MCF 10A (cell line): ENCODE measurements at places on chromosomes 16 and 17.

DNA sequence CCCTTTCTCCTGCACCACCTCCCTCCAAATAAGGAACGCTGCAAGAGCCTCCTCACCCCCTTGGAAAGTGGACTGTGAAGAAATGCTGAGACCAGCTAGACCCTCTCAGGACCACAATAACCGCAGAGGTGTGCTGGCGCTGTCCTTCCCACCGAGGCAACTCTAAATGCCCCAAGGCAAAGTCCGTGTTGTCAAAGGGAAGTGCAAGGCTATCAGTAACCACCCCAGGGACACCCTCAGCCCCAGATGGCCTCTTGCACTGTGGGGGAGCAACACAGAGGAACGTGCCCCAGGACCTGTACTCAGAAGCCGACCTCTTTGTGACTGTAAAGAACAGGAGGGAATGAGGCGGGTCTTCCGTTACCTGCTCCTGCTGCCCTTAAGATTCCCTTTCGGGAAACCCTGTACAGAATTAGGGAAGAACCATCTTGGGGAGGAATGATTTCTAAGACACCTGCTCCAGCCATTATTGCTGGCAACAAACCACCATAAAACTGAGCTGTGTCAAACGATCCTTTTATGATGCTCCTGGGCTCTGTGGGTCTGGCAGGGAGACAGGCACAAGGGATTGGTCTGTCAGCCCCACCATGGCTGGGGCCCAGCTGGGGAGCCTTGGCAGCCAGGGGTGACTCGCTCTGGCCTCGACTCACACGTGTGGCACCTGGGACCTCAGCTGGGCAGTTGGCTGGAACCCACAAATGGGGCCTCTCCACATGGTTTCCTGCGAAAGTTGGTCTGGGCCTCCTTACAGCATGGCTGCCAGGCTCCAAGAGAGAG is 14.6 kb upstream of the MED9 start:
- DNase-seq = no peak

GRCh38 chr16:17173281-17173680 is 297.5 kb downstream of the XYLT1 start:
- no peak for DNase-seq

DNA sequence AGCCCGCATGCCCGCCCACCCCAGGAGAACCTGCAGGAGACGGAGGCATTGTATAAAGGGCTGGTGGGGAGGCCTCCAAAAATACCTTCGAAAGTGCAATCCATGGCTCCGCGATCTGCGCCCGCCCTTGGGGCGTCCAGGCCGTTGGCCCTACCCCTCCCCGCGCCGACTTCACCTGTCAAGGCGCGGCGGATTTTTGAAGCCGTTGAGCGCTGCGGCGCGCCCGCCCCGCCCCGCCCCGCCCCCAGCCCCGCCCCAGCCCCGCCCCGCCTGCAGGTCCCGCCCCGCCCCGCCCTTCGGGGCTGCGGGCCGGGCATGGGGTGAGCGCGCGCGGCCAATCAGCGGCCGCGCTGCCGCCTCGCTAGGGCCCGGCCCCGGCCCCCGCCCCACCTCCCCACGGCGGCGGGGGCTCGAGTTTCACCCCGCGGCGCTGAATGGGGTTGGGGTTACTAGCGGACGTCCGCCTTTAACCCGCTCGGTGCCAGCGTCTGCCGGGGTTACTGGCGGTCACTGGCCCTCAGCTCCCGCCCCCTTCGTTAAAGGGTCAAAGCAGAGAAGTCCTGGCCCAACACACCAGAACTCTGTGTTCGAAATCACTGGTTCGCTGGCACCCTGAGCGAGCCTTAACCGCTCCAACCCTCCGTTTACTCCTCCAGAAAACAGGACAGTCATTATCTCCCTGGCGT is 13.2 kb downstream of the SREBF1 start:
- DNase-seq = peak; percentile 91

DNA sequence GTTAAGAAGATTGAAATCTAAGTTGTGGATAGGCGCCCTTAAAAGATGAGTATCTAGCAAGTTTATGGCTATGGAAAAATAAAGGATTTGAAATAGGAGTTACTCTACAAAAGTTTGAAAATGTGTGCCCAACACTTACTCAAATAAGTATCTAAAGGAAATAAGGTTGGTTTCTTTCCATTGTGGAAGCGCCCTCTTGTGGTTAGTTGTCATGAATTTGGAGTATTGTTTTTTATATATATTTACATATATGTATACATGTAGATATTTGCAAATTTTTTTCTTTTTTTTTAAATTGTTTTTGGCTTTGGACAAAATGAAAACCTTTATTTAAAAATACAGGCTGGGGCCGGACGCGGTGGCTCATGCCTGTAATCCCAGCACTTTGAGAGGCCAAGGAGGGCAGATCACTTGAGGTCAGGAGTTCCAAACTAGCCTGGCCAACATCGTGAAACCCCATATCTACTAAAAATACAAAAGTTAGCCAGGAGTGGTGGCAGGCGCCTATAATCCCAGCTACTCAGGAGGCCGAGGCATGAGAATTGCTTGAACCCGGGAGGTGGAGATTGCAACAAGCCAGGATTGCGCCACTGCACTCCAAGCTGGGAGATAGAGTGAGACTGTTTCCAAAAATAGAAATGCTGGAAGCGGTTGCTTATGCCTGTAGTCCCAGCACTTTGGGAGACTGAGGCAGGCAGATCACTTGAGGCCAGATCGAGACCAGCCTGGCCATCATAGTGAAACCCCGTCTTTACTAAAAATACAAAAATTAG is 24.0 kb upstream of the VPS4A start:
- peak; percentile 77 for DNase-seq

- no peak for DNase-seq
These were observed 122.3 kb upstream of the CIBAR2 start for GRCh38 chr16:85234310-85235204.

DNA sequence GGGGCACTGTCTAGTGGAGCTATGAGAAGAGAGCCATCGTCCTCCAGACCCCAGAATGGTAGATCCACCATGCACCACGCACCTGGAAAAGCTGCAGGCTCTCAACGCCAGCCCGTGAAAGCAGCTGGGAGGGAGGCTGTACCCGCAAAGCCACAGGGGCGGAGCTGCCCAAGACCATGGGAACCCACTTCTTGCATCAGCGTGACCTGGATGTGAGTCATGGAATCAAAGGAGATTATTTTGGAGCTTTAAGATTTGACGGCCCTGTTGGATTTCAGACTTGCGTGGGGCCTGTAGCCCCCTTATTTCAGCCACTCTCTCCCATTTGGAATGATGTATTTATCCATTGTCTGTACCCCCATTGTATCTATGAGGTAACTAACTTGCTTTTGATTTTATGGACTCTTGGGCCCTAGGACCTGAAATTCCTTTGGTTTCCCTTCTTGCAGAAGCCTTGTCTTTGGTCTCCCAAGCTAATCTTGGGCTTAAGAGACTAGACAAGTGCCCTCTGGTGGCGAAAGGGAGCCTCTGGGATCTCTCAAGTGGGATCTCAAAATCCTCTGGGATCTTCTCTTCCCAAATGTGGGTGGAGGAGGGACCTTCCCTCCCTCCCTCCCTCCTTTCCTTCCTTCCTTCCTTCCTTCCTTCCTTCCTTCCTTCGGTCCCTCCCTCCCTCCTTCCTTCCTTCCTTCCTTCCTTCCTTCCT is 58.2 kb upstream of the HAPSTR1 start:
- DNase-seq = peak; percentile 83

DNA sequence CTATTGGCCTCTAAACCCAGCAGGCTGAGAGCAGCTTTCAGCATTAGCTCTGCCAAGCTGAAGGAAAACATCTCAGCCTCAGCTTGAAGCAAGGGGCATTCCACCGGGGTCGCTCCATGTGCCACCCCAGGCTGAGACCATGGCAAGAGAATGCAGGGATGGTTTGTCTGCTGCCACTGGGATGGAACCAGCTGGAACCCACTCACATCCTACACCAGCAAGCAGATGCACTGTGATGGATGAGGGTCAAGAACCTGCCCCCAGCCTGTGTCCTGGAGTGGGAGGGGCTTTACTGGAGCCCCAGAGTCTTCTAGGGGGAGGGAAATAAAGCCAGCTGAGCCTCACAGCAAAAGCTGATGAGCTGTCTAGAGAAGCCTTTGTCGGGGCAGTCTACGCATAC is 51.9 kb downstream of the C16orf95 start:
- DNase-seq = no peak

- DNase-seq = peak; percentile 91
These were observed 10.0 kb downstream of the POLDIP2 start for GRCh38 chr17:28347261-28347891.

- no peak for DNase-seq
These were observed 307.5 kb upstream of the DYNLRB2 start for GRCh38 chr16:80233097-80233835.

- DNase-seq = no peak
These were observed 10.7 kb downstream of the C17orf78 start for GRCh38 chr17:37386462-37386861.

GRCh38 chr16:25925421-25925820 is 233.7 kb downstream of the HS3ST4 start:
- no peak for DNase-seq

GRCh38 chr17:16301963-16302855 is 51.1 kb downstream of the CENPV start:
- no peak for DNase-seq

GRCh38 chr17:16199093-16199492 is 16.2 kb downstream of the NCOR1 start:
- DNase-seq = no peak

- DNase-seq = no peak
These were observed 27.2 kb upstream of the CNEP1R1 start for GRCh38 chr16:49997721-49998251.

DNA sequence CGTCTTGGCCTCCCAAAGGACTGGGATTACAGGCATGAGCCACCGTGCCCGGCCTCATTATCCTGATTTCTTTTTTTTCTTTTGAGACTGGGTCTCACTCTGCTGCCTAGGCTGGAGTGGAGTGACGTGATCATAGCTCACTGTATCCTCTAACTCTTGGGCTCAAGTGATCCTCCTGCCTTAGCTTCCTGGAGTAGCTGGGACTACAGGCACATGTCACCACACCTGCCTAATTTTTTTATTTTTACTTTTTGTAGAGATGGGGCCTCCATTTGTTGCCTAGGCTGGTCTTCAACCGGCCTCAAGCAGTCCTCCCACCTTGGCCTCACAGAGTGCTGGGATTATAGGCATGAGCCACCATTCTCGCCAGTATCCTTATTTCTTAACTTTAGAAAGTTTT is 3.5 kb downstream of the TENT4B start:
- DNase-seq = no peak

DNA sequence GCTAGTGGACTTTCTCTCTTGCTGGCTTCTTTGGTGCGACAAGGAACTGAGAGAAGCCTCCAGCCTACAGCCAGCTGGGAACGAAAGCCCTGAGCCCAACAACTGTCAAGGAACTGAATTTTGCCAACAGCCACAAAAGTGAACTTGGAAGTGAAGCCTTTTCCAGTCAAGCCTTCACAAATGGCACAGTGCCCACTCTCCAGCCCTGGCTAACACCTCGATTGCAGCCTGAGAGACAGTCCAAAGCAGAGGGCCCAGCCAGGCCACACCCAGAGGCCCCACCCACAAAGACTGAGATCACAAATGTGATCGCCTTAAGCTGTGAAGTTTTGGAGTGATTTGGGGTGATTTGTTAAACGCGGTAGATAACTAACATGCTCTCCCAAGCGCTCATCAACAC is 244.6 kb upstream of the SDK2 start:
- no peak for DNase-seq

DNA sequence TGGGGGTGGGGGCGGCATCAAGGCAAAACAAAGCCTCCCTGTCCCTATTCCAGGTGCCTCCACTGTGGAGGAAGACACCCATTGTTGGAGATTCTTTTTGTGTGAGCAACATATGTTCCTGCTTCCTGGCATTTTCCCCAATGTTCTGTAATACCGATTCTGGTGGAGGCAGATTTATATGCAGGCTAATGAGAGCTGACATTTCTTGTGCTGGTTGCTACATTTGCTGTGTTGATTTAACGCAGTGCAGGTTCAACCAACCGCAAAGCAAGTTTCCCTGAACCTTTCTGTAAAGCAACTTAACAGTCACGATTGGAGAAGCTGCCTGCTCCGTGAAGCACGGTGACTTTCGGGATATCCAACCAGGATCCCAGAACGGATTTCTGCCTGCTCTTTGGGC is 260.5 kb downstream of the CBLN1 start:
- DNase-seq = peak; percentile 65

DNA sequence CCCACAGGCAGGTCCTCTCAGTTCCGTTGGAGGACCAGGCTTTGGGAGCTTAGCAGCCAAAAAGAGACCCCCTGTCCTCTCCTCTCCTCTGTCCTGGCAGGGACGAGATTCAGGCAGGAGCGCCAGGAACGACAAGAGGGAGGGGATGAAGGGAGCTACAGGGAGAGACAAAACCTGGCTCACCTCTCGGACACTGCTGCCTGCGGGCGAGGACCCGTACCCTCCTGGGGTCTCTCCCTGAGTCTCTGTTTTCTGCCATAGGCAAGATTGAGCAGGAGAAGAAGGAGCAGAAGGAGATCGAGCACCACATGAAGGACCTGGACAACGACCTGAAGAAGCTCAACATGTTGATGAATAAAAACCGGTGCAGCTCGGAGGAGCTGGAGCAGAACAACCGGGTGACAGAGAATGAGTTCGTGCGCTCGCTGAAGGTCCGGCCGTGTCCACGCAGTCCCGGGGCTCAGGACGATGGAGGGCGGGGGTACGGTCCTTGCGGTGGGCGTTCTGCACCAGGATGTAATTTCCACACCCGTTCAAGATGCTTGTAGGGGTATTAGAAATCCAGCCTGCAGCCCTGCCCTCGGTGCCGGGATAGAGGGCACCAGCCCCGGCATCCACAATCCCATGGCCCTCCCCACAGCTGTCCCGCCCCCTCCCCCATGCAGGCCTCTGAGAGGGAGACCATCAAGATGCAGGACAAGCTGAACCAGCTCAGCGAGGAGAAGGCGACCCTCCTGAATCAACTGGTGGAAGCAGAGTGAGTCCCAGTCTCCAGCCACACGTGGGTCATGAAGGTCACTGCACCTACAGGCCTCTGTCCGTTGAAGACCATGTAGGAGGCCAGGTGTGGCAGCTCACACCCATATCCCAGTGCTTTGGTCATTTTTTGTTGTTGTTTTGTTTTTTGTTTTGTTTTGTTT is 13.8 kb upstream of the GAA start:
- no peak for DNase-seq

DNA sequence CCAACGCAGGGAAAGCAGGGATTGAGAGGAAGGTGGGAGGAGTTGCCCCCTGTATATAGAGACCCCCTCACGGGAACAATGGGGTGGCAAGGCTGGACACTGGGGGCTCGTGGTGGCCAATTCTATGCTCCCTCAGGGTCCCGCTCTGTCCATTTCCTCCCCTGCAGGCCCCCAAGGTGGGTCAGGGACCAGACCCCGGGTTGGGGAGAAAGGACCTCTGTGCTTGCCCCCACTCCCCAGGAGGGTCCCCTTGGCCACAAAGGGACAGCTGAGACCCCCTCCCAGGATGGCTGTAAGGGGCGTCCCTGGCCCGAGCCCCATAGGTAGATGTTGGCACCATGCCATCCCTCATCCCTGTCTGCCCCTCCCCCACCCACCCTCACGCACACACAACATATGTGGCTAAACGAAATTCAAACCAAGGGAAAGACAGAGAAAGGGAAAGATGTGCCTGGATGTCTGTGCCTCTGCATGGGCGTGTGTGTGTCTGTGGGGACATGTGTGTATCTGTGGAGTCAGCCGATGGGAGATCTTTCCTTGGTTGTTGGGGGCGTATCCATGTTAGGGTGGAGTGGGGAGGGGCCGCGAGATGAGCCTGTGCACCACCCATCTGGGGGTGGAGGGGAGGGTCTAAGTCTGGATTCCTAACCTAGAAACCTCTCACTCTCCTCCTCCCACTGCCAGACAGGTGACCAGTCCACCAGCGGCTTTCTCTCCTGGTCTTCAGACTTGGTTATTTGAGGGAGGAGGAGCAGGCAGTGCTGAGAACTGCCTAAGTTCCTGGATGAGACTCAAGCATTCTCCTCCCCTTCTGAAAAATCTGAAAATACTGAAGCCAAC is 642 bp upstream of the NEUROD2 start:
- DNase-seq = no peak
